ENCODE measurements at places on chromosomes 6 and 20.

GRCh38 chr20:37649676-37650370, 44.0 kb upstream of the CTNNBL1 start:
- no peak for DNase-seq

- DNase-seq, result no peak
Measured at GRCh38 chr20:16174311-16174710, 398.9 kb downstream of the KIF16B start.

- no peak for DNase-seq
Measured at GRCh38 chr6:37530297-37530696, 30.6 kb upstream of the CCDC167 start.

DNA sequence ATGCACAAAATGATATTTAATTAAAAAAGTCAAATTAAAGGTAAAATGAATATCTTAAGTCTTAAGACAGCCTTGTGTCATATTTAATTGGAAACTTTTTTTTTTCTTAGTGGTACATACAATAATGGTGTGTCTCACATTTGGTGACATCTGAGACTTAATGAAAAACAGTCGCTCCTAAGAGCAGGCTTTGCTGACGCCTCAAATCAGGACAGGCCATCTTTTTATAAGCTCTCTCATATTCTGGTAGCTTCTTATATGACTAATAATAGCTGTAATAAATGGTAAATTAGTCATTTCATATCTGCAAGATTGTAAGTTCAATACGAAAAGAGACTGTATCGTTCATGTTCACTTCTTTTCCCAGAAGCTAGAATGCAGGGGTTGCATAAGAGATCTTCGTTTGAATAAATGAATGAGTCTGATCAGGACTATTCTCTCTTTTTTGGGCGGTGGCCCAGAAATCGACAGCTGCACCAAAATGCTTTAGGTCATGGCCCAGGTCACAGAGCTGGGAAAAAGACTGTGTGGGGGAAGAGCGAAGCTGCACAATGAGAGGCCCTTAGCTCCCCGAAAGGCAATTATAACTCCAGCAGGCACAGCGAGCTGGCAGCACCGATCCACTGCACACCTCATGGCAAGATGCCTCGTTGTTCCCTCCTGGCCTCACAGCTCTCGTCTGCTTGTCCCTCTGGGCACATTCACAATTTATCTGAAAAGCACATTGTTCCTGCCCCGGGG, 69.4 kb downstream of the NRN1 start:
- DNase-seq, result peak; percentile 44

- DNase-seq, result no peak
Measured at GRCh38 chr6:147954938-147955337, 387.7 kb upstream of the SASH1 start.

GRCh38 chr6:119633461-119633860, 283.9 kb upstream of the MAN1A1 start:
- no peak for DNase-seq

DNA sequence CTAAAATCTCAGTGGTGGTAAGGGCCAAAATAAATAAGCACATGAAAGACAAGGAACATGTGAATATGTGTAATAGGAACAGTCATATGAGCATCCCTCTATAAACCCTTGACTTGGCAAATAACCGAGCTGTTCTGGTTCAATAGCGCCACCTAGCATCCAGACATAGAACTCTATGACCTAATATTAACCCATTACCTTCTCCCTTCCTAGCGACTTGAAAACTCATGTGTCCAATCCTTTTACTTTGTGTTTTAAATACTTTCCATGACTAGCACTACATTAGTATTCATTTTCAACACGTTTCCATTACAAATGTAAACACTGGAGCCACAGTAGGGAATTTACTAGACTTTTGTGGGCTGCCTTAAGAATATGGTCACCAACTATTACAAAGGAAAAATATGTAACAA, 279.7 kb downstream of the UST start:
- peak; percentile 88 for DNase-seq

DNA sequence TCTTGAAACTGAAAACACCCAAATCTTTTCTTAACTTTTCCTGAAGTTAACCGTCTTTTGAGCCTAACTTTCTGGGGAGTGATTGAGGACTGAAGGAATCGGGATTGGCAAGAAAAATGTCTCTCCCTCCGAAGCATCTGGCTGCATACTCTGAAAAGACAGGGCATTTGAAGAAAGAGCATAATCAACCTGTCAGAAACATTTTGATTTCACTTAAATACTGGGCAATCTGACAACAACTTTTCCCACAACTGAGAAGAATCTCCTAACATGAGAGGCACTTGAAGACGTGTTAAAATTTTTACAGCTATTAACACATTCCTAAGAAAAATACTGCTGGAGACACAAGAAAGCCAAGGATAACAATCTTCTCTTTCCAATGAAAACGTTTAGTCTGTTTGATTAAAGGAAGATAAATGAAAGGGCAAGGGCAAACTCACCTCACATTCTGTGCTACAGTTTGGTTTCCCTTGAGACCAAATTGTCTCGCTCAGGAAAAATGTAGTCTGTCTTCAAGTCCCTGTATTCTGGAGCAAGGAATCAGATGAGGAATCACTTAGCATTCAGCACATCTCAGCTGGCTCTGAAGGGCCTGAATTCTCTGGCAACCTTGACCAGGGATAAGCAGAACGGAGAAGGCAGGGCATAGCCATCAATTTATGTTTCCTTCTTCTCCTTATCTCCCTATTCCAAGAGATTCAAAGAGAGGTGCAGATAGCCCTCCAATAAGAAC, 76.1 kb downstream of the TBX18 start:
- DNase-seq, result peak; percentile 89

DNA sequence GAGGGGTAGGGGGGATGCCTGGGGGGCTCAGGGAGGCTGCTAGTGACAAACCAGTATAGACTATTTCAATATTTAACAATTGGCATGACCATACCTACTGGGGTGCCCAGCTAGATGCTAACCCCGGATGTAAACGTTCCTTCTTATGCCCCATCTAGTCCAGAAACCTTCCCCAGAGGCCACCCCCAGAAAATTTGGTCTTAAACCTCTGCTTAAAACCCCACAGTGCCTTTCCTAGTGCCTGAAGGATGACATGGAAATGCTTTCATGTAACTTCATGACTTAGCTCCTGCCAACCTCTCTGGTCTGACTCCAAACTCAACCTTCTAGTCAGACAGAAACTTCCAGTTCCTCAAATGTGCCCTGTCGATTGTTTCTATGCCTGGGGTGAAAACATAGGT, 52.0 kb downstream of the JPH2 start:
- DNase-seq, result no peak

DNA sequence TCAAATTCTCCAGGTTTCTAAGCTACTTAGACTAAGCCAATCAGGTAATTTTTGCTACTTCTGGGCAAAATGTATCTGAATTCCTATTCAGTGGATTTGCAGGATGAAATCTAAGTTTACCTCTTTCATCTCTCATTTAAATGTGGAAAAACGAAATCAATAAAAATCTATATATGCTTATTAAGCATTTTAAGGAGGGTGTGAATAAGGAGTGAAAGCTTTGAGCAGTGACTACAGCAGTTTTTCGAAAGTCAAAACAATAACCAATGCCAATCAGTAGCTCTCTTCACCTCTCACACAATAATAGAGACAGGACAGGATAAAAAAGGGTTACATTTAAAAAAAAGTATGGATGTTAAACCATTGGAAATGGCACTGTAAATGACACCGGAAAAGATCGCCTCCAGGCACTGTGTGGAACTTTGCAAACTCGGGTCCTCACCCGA, 476 bp upstream of the BCKDHB start:
- no peak for DNase-seq

- no peak for DNase-seq
Measured at GRCh38 chr6:34152806-34153520, 7.1 kb upstream of the GRM4 start.

DNA sequence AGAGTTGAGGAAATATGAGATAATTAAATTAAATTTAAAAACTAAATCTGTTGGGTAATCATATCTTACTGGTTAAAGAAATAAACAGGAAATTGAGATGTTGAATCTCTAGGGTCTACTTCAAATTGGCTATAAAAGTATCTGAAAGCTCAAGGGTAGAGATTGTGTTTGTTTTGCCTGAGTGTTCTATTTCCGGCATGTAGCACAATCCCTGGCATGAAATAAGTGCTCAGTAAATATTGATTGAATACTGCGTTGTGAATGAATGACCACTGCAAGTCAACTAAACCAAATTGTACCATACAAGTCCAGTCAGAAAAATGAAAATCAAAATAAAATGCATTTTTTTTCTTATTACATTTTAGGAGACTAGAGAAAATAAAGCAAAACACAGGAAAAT, 709.8 kb downstream of the EPM2A start:
- no peak for DNase-seq

- no peak for DNase-seq
Measured at GRCh38 chr6:39310542-39310941, 3.7 kb downstream of the KCNK17 start.

DNA sequence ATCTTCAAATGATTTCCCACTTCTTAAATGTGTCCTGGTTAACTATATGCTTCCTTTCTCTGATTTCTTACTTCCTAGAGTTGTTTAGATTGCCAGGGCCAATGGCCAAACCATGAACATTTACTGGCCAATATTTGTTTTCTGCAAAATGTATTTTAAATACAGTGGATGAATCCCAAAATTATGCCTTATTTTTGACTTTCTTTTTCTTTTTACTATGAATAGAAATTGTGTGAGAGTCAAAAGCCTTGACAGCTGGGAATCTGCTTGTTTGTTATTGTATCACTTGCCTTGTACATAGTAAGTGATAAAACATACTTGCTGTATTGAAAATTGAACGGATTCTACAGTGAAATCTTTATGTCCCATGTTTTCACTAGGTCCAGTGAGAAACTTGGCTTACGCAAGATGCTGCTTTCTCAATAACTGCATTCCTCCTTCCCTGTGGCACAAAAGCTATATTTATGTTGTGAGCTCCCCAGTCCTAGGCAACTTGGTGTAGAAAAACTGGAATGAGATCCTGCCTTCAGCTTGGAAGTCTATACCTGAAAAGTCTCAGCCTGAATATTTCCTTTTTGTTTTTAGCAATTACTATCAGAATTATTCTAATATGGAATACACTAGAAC, 295.2 kb downstream of the EPHA7 start:
- no peak for DNase-seq
